ENCODE measurements at places on chromosomes 2 and 18.

DNA sequence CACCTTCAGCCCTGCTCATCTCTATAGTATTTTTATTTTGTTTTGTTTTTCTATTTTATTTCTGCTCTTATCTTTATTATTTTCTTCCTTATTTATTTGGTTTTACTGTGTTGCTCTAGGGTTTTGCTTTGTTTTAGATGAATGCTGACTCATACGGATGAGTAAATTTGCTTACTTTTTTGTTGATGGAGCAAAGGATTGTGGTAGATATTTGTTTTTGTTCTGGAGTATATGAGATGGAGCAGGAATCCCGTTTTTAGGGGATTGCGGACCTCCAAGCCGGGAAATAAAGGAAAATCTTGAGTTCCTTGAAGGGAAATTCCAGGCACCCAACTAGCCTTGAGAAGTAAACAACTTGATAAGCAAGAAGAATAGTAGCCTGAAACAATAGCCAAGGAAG lies 15.3 kb upstream of the COLEC12 start:
- no peak for DNase-seq

DNA sequence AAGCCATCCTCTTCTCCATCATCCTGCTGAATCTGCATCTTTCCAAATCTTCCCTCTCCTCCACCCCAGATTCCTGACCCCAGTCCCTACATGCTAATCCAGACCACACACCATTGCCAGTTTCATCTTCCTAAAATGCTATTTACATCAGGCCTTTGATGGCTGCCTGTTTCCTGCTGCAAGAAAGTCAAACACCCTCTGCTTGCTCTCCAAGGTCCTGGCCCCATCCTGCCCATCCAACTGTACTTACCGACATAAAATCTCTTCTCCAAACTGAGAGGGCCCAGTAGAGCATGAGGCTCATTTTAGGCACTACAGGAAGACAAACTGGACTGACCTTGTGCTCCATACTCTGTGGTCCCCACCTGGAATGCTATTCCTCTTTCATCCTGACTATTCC lies 19.0 kb downstream of the ALK start:
- DNase-seq = no peak

DNA sequence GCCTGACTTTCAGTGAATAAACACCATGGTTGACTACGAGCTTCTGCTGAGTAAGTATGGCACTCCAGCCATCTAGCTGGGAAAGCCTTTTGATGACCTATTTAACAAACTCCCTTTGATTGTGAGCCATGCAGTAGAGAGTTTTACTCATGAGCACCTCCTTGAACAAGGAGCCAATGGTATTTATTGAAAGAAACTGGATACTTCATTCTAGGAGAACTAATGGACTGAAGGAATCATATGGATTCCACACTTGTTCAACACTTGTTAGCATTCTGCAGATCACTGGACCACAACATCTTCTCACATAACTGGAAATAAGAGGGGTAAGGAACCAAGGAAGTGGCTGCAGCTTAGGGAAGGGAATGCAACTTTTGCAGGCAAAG lies 320.9 kb upstream of the ETAA1 start:
- no peak for DNase-seq

- no peak for DNase-seq
Observed at GRCh38 chr2:75155115-75155514, 44.2 kb downstream of the TACR1 start.

GRCh38 chr2:74093426-74093825 lies 54.3 kb downstream of the BOLA3 start:
- DNase-seq = no peak
